ENCODE measurements at places on chromosomes 5 and 9.

DNA sequence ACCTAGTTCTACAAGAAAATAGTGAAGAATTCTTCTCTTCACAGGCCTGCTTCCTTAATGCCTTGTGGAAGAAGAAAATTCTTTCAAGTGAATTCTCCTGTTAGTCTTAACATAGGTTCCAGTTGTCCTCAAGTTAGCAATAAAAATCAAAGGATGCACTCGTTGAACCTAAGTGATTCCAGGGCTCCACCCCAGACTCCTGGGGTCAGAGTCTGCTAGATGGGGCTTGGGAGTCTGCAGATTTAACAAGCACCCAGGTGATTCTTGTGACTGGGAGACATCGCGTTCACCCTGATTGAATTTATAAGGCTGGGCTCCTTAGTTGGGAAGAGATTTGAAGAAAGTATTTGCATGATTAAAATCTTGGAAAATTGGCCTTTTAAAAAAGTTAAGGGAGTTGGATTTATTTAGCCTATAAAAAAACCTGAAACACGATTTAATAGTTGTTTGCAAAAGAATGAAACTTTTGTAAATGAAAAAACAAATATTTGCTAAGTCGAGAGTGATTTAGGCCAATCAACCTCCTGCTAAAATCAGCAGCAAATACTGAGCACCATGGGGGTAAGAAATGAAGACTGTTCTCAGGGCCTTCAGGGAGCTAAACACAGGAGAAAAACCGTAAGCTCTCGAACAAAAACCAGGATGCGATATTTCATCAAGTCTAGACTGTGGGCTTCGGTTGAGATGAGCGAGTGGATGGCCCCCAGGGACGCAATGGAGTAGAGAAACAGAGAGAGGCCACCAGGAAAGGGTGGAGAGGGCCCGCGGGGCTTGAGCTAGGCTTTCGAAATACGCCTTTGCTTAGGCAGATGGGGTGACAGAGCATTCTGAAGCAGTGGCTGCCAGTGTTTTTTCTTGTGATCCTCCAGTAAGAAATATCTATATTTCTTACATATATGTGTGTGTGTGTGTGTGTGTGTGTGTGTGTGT is 86.9 kb upstream of the TTC23L start:
- no peak for DNase-seq

GRCh38 chr9:6382681-6383080 is 30.3 kb upstream of the UHRF2 start:
- DNase-seq = no peak

DNA sequence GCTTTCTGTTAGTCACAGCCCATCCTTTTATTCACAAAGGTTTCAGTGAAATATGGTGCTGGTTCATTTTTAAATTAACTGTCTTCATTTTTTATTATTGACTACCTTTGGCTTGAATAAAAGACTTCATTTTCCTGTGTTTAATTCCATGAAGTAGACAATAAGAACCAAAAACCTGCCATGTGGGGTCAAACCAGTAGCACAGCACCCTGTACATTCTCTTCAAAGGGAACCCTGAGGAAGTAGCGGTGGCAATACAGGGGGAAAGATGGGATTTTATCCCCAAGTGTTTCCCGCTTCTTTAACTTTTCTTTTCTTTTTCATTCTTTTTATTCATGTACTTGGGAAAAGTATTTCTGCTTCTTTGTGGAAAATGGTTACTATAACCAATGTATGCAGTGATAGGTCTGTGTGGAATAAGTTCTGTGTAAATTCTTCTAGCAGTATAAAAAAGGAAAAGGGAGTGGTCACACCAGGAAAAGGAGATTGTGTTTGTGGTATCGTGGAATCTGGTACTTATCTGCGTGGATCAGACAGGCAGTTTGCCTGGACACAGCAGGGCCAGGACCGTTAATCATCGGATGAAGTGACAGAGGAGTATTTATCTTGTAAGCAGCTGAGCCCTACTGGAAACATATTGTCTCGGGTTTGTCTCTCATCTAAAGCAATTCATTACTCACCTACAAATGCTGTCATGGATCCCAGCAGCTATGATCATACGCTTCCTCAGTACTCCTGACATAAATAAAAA is 94.2 kb downstream of the PPIC start:
- no peak for DNase-seq

- DNase-seq = no peak
Observed at GRCh38 chr9:23702311-23702922, 123.6 kb downstream of the ELAVL2 start.

DNA sequence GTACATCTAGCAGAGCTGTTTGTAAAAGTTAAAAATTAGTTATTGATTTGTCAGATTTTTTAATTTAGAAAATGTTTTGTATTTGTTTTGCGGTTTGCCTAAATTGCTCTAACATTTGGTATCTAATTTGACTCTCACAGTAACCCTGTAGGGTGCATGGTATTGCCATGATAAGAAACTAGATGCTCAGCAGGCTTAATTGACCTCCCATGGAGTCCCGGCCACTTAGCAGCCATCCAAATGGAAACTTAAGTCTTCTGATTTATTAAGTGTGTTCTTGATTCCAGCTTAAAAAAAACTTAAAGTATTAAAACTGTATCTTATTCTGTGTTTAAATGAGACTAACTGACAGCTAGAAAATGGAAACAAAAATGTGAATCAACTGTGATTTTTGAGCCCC is 54.5 kb downstream of the CAST start:
- DNase-seq = no peak

DNA sequence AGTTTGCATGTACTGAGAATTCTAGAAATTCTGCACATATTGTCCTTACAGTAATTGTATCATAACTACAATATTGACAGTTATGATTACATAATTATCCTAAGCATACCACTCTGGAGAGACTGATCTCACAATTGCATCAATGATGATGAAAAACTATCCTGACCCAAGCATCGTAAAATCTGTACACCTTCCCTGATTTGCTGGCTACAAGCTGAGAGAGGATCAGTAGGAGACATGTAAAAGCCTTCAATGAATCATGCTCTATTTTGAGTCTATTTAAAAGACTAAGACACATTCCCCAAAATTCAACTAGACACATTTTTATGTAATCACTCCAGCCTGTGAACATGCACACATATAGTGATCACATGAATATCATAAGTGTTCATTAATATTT is 1833.8 kb downstream of the EFNA5 start:
- DNase-seq = no peak

DNA sequence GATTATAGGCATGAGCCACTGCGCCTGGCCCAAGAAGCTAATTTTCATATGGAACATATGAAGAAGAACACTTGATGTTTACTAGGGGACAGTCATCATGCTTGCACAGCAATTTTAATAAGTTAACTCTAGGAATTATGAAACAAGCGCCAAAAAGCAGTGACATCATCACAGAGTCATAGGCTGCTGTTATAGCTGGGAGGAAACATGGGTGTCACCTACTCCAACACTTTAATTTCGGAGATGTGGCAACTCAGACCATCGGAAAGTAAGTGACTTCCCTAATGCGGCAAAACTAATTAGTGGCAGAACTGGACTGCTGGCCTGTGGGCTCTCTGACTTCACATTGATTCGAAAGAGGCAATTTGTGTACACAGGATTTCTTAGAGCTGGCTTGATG is 38.1 kb upstream of the EQTN start:
- DNase-seq = no peak

DNA sequence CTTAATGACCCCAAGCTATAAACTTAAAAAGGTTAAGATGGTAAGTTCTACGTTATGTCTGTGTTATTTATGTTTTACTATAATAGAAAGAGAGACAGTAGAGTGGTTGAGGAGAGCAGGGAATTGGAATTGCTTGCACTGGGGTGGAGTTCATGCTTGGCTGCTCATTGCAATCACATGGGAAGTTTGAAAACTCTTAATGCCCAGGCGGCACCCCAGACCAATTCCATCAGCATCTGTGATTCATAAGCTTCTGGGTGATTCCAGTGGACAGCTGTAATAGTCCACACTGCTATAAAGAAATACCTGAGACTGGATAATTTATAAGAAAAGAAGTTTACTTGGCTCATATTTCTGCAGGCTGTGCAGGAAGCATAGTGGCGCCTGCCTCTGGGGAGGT is 323.9 kb upstream of the MSX2 start:
- DNase-seq = no peak

- no peak for DNase-seq
Observed at GRCh38 chr5:106959387-106959786, 711.4 kb downstream of the EFNA5 start.

GRCh38 chr5:175422058-175422457 is 21.9 kb downstream of the DRD1 start:
- DNase-seq = no peak

GRCh38 chr5:142819825-142820224 is 49.6 kb downstream of the ARHGAP26 start:
- DNase-seq = no peak

- no peak for DNase-seq
Observed at GRCh38 chr9:94872083-94872833, 145.8 kb downstream of the AOPEP start.

- DNase-seq = no peak
Observed at GRCh38 chr5:176780176-176781053, 29.9 kb upstream of the UNC5A start.

GRCh38 chr9:121295662-121296191 is 27.8 kb downstream of the GSN start:
- no peak for DNase-seq

GRCh38 chr5:131252824-131253171 is 11.1 kb upstream of the CDC42SE2 start:
- DNase-seq = no peak

DNA sequence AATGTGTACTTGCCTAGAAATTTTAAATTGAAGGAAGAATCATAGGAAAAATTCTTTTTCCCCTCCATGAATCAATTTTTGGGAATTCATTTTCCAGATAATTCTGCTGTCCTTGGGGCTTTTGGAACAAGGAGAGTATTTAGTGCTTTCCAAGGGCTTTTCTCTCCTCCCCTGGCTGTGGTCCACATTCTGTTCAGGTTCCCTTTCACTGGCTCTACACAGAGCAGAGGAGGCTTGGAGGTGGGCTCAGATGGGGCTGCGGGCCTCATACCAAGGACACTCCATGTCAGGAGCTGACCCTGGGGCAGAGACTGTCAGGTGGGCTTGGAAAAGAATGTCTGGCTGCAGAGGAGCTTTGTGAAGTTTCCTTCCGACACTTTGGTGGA is 128.1 kb downstream of the GADD45G start:
- DNase-seq = no peak

DNA sequence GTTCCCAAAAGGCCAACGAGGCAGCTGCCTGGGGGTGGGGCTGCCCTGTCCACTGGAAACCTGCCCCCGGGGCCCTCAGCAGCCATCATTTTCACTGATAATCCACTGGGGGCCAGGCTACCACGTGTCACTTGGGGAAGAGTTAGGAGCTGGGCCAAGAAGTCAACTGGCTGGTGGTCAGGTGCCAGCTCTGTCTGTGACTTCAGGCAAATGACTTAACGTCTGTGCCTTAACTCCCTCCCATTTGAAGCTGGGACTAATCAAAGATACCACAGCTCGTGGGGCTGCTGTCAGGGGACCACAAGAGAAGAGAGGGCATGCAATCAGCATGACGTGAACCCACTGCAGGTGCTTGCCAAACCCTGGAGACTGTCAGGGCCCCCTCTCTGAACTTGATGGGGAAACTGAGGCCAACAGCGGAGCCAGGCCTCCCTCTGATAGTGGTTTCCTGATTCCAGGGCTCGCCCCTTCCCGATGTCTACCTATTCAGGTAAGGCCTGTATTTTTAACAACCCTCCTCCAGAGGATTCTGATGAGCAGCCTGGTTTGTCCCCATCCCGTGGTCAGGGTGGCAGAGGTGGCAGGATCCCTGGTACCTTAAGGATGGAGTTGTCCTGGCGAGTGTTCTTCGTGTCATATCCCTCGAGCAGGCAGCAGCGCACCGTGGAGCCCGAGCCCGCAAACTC is 12.3 kb upstream of the DPM2 start:
- no peak for DNase-seq

Measured in iPS DF 19.7 (cell line).